ENCODE measurements at places on chromosomes 6 and 20. TPM values are rescaled to one million over a fixed set of nuclear protein-coding genes. Genes with fewer than 3 reads are reported as not detected.
A peak's percentile ranks its signal among the peaks of the same experiment; 100 is the strongest.

The ARFRP1 gene
- total RNA-seq, result 34.2 TPM

- no peak for DNase-seq
These were observed 439.1 kb upstream of the NOX3 start for GRCh38 chr6:155894758-155895157.

DNA sequence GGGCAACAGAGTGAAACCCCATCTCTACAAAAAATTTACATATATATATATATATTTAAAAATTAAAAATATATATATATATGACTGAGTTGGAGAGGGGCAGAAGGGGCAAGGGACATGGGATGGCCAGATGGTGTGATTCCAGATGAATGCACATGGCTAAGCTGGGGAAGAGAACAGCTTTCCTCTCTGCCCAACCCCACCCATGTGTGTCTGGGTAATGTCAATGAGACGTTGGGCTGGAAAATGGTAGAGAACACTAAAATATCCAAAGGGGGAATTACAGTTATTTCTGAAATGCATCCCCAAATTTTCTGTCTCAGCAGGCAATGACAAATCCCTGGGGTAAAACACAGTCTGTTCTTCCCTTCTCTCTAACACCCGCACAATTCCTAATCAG, 31.2 kb upstream of the CCND3 start:
- DNase-seq, result no peak

DNA sequence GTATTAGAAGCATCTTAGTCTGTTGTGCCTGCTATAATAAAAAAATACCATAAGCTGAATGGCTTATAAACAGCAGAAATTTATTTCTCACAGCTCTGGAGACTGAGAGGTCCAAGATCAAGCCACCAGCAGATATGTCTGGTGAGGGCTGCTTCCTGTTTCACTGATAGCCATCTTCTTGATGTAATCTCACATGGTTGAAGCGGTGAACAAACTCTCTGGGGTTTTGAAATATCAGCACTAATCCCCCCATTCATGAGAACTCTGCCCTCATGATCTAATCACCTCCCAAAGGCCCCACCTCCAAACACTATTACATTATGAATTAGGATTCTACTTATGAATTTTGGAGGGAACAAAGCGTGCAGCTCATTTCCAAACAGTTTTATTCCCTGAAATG, 11.6 kb upstream of the CLVS2 start:
- no peak for DNase-seq

DNA sequence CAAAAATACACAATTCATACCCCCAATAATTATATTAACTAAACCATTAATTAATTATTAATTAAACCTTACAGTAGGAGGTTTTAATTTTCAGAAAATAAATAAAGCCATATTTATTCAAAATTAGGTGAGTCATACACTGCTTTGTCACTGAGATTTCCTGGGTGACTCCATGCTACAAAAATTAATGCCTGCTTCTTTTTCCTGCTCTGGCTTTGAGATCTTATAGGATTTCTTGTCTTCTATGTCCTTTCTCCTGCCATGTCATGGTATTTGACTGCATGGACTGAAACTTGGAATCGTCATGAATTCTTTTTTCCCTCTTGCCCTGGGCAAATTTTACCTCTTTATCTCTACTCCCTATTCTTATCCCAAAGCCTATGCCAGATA, 133.2 kb downstream of the PHACTR1 start:
- no peak for DNase-seq

DNA sequence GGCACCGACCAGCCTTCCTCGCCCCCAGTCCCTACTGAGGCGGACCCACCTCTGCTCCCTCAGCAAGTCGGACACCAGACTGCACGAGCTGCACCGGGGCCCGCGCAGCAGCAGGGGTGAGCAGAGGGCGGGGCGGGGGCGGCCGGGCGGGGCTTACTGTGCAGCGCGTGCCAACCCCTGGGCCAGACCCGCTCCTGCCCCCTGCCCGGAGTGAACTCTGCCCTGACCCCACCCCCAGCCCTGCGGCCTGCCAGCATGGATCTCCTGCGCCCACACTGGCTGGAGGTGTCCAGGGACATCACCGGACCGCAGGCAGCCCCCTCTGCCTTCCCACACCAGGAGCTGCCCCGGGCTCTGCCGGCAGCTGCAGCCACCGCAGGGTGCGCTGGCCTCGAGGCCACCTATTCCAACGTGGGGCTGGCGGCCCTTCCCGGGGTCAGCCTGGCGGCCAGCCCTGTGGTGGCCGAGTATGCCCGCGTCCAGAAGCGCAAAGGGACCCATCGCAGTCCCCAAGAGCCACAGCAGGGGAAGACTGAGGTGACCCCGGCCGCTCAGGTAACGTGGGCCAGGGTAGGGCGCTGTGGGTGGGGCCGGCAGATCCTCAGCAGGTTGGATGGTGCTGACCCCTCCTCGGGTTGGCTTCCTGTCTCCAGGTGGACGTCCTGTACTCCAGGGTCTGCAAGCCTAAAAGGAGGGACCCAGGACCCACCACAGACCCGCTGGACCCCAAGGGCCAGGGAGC, 1.5 kb upstream of the SLC2A4RG start:
- no peak for DNase-seq

The COX4I2 gene
- total RNA-seq, result 7.1 TPM

GRCh38 chr6:125974214-125974866, 12.0 kb upstream of the TRMT11 start:
- no peak for DNase-seq

- no peak for DNase-seq
These were observed 25.4 kb upstream of the PI16 start for GRCh38 chr6:36929152-36929551.

The SLC35F1 gene
- total RNA-seq, result 5.8 TPM

DNA sequence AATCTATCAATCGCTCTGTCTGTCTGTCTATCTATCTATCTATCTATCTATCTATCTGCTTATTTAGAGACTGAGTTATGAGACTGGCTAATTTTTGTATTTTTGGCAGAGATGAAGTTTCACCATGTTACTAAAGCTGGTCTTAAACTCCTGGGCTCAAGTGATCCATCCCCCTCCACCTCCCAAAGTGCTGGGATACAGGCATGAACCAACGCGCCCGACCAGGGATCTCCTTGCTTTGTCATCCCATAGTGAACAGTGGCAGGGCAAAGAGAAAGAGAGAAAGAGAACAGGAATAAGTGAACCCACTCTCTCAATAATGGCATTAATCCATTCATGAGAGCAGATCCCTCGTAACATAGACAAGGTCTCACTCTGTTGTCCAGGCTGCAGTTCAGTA, 66.4 kb upstream of the DSP start:
- no peak for DNase-seq

- DNase-seq, result no peak
These were observed 71.8 kb downstream of the JPH2 start for GRCh38 chr20:44115181-44115580.

The LHFPL5 gene
- not detected for total RNA-seq

- no peak for DNase-seq
These were observed 52.9 kb upstream of the SLC22A16 start for GRCh38 chr6:110529355-110529754.

DNA sequence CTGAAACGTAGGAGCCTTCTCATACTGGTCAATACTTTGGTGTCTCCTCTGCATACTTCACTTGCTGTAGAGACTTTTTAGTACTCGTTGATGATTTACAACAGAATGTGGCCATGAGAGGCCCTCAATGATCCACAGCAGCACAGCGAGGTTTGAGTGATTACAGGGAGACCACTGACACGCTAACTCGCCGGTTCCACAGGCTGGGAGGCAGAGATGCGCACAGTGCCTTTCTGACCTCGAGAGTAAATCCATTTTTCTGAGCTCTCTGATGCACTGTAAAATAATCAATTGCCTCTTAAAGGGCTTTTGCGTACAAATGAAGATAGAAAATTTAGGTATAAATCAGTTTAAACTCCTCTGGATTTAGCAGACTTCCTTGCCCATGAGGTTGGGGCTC, 56.2 kb upstream of the TBC1D7 start:
- DNase-seq, result no peak

DNA sequence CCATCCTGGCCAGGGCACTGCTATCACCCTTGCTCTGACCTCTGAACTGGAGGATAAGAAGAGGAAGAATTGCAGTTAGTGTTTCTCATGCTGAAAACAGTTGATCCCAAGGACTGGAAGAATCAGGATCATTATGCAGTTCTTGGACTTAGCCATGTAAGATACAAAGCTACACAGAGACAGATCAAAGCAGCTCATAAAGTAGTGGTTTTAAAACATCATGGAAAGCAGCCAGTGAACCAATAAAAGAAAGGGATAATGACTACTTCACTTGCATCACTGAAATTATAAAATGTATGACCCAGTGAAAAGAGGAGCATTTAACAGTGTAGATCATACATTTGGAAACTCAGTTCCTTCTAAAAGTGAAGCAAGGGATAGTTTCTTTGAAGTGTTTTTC, 47.7 kb downstream of the DNAH8 start:
- no peak for DNase-seq

DNA sequence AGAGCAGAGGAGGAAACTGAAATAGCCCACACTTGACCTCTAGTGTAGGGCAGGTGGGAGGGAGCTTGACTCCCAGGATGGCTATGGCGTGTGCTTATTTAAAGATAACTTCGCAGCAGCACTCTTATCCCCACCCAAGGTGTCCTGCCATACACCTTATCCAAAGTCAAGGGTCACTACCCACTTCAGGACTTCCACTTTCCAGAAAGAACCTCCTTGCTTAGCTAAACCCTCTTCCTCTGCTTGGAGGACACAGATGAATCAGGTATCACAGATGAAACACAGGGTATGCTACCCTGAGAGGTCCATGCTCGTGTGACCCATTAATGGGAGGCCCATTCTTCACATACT, 2.3 kb downstream of the RIN2 start:
- DNase-seq, result no peak

The HLA-DQB1 gene
- 3.9 TPM for total RNA-seq

DNA sequence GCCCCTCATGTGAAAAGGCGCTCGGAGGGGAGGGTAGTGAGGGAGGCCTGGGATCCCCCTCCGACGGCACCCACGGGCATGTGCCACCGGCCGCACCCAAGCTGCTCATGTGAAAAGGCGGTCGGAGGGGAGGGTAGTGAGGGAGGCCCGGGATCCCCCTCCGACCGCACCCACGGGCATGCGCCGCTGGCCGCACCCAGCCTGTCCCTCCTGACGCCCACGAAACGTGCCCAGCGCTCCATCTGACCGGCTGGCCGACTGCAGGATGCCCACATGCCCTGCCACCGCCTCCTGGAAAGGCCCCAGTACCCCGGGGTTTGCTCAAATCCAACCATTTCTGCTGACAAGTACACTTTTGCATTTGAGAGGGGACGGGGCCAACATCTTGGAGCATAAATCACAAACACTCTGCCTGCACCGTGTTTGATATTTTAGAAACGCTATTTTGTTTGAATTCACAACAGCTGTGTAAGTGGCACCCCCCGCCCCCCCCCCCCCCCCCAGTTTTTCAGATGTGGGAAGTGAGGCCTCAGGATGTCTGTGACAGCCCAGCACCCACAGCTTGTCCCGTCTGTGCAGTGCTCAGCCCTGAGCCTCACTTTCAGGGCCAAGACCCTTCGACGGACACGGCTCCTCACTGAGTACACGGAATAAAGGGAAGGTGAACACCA, 34.1 kb downstream of the SLC2A4RG start:
- peak; percentile 25 for DNase-seq

The GSTA3 gene
- total RNA-seq, result not detected

- no peak for DNase-seq
These were observed 40.2 kb upstream of the SLC22A1 start for GRCh38 chr6:160081398-160081797.

- DNase-seq, result no peak
These were observed 187.4 kb upstream of the JARID2 start for GRCh38 chr6:15058200-15059061.

GRCh38 chr6:122631571-122632249, 21.5 kb downstream of the PKIB start:
- DNase-seq, result no peak

DNA sequence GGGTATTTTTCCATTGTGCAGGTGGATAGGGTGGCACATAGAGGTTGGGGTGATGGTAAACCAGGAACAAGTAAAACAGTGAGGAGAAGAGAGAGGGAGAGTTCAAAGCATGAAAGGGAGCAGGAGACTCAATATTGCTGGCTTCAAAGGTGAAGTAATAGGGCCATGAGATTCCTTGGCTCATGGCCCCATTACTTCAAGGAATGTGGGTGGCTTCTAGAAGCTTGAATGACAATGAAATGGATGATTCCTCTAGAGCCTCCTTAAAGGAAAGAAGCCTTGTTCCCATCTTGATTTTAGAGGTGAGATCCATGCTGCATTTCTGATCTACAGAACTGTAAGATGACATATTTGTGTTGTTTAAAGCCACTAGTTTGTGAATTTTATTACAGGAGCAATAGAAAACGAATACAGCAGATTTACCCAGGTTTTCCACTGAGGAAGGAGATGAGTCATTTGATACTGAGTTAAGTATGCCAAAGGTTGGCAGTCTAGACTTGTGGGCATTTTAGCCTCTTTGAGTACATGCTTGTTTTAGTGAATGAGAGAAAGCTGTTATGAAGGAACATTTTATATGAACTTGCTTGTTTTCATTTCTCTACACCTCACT, 110.4 kb downstream of the PLCB4 start:
- no peak for DNase-seq

DNA sequence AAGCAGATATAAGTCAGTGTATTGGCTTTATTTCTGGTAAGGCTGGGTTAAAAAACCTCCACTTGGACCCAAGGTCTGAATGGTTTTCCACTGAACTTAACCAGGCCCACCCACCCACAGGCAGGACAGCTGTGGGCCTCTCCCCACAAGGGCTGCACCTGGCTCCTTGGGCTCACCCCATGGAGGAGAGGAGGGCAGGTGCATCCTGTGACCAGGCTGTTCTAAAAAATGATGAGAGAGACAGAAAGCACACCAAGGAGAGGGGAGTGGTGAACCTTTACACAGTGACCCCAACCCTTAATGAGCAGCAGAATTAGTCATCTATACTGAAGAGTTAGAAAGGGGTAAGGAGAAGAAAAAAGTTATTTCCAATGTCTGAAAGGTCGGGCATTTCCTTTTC, 34.5 kb upstream of the DUSP22 start:
- no peak for DNase-seq

DNA sequence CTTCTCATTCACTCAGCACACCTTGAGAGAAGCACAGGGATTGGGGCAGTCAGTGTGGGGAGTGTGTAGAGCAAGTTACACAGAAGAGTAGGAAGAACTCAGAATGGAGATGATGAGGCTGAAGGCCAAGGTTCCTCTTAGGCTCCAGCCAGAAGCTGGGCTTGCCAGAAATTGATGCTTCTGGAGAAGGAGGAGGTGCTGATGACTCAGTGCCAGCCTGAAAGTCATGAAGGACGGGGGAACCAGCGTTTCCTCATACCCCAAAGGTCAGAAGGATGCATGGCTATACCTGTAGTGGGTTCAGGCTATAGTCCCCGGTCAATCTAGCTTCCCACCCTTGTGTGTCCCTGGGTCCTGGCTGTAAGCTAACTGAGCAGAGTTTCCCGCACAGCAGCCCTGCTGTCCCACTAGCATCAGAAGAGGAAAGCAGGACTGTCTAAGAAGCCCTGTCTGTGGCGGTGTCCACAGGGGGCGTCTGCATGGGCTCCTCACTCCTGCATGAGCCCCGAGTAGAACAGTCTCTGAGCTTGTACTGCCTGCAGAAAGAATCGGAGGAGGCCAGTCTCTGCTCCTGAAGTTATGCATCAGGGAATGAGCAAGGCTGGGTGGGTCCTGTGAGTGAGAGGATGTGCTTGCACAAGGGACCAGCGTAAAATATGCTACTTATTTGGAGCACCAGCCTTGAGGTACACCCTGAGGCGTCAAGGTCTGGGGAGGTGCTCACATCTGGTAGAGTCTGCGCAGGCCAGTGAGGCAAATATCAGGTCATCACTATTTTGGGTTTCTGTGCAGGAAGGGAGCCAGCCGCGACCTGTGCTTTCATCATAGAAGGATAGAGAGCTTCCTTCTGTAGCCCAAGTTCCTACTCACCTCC, 148.5 kb downstream of the MRPL14 start:
- DNase-seq, result no peak

Measured in Right ventricle myocardium inferior (tissue), 1 donor.